ENCODE measurements at places on chromosomes 4 and X.

DNA sequence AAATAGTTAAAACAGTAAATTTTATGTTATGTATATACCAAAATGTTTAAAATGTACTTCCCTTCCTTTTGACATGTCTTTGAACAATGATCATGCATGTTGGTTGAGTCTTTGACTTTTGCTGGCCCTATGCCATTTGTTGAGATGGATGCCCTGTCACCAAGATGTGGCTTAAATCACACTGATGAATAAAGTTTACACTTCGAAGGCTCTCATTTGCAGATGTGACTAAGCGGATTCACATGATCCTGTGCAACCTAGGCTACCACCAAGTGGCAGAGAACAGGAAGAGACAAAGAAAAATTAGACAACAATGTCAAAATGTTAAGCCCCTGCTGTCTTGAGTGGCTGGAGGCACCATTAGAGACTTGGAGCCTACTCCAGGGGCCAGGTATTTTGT lies 139.9 kb downstream of the RAB28 start:
- no peak for DNase-seq

DNA sequence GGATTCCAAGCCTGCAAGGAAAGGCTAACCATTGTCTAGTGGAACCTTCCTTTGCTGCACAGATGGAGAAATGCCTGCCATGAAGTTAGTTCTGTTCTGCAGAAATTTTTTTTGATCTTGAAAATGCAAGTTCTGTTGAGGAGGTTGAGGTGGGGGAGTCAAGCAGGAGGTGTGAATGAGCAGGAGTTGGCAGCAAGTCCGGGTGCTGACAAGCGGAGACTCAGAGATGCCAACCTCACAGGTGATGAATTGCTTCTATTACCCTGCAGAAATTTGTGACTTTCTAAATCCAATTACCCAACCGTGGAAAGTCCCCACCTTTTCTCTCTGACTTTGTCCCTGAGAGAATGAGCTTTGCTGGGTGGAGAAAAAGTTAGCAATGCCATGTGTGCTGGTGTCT lies 350.1 kb downstream of the DHRSX start:
- no peak for DNase-seq

- DNase-seq, result no peak
Measured at GRCh38 chr4:108010167-108010566, 20.5 kb downstream of the HADH start.

DNA sequence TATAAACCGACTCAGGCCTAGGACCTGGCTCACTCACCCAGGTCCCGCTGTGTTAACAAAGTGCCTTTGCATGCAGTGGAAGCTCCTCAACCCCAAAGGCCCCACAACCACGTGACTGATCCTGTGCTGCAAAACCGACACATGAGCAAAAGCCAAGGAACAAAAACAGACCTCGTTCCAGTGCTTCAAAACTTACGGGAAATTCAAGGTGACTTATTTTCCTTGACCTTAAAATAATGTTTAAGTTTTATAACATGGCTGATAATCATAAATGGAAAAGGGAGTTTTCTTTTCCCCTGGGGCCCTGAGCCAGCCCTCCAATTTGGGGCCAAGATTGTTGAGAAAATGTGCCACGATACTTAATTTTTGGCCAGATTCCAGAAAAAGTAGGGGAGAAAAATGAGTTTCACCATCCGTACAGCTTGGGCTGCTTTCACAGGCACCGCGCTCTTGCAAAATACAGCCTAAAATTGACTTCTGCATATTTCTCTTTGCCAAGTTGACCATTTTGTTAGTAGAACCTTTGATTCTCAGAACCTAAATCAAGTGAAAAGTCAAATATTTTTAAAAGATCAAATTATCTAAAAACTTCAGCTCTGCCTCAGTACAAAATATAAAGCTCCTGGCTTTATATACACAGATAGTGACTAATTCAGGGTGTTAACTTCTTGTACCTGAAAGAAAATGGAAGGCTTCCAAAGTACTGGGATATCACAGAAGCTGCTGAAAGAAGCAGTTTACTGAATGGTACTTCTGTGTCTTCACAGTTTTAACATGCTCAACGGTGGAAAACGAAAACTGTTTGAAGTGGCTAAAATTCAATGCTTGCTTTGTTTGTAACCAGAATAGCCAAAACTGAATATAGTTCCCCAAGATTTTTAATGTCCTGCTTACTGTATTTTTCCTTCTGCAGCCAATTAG lies 93.8 kb downstream of the APBB2 start:
- DNase-seq, result no peak

DNA sequence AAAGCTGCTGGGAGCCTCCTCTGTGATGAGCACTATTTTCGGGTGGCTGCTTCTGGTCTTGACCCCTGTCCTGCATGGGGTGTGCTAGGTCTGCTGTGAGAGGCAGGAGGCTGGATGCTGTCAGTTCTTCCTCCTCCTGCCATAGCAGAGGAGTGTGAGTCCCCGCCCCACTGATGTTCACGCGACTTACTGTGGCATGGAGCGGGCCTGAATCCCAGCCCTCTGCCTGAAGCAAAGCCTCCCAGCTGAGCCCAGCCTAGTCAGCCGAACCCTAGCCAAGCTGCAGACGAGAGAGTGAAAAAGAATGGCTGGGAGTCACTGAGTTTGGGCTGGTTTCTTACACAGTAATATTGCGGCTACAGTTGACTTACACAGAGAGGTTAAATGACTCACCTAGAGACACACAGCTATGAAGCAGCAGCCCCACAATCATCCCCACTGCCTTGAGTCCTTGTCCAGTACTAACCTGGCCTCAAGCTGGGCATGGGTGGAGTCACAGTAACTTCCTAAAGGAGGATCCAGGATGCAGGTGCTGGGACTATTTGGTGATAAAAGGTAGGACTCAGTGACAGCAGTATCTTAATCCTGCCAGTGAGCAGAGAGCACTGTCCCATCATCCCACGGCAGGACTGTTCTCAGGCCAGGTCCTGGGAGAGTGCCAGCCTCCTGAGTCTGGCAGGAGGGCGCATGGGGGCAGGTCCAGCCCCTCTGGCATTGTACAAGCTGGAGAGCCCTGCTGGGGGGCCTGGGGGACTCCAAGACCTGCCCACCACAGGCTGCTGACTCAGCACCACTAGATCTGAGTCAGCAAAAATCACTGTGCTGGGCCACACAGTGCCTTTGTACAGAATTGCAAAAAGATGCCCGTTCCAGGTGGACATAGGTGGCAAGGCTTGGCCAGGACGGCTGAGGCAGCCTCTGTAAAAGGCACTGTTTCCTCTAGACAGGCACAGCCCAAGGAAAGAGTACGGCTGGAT lies 60.4 kb upstream of the CRMP1 start:
- no peak for DNase-seq

DNA sequence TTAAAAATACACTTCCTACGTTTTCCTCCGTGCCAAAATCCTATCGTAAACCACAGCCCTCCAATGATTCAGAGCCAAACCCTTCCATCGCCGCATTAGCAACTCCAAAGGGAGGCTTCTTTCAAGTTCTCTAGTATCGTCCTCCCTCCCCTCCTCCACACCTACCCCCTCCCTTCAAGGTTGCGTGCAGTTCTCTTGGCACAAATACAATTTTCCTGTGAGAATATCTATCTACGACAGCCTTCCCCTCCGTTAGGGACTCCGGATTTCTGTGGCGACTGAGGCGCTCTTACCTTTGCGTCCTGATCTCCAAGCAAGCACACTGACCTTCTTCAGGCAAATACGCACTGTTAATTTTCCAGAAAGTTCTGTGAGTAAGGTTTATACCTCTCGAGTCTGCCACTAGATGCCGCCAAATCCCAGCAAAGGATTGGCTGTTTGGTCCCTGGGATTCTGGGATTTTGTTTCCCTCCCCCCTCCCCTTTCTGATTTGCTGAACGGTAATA lies 1.2 kb upstream of the MORF4L2 start:
- DNase-seq, result no peak

DNA sequence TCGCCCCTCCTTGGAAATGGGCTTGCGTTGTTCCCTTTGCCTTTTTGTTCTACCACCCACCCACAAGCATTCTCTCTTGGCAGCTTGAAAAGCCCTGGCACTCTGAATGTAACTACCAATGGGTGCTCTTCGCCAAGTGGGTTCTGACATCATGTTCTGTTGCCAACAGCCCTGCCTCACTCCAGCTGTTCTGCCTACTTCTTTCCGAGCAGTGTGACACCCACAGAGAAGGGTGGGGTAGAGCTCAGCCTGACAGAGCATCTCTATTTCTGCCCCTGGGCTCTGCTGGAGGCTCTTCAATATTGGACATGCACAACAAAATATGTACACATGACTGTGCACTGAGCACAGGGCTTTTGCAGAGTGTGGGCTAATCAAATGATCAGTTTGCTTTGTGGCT lies 15.6 kb upstream of the EXOSC9 start:
- DNase-seq, result no peak

DNA sequence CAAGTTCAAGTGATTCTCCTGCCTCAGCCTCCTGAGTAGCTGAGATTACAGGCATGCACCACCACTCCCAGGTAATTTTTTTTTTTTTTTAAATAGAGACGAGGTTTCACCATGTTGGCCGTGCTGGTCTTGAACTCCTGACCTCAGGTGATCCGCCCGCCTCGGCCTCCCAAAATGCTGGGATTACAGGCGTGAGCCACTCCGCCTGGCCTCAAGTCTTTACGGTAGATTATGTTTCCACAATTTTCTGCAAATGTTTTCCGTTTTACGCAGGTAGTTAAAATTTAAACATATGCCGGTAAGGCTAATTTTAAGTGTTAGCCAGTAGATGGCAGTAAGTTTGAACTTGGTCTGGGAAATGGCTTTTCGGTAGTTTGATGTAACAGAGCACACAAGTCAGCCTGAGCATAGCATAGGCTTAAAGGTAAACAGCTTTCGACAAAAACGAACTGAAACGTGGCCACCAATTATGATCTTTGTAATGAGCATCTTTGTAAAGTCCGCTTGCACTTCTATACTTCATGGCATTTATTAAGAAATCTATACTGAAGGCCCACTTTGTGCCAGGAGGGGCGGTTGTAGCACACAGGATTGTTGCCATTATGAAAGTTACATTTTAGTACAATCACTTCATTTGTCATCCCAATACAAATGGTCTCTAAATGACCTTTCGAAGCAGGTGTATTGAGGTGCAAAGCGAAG lies 31.1 kb downstream of the CCKAR start:
- peak; percentile 33 for DNase-seq

- DNase-seq, result no peak
Measured at GRCh38 chr4:10925996-10926395, 241.4 kb upstream of the CLNK start.

GRCh38 chr4:170697045-170697444 lies 607.3 kb upstream of the AADAT start:
- DNase-seq, result no peak

- DNase-seq, result no peak
Measured at GRCh38 chr4:139455126-139455538, 1.2 kb downstream of the RAB33B start.

DNA sequence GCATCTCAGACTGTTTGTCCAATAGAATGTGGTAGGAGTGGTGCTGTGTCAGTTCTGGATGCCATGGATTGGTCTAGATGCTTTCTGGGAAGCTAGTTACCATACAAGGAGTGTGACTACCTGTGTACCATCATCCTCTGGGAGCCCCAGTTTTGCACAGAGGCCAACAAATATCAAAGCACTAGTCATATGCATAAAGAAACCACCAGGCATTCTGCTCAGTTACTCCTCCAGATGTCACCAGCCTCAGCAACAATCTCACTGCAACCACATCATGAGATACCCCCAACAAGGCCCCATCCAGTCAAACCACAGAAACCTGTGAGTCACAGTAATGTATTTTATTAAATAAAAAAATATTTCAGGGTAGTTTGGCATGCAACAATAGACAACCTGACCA lies 435.8 kb upstream of the CPEB2 start:
- DNase-seq, result no peak

DNA sequence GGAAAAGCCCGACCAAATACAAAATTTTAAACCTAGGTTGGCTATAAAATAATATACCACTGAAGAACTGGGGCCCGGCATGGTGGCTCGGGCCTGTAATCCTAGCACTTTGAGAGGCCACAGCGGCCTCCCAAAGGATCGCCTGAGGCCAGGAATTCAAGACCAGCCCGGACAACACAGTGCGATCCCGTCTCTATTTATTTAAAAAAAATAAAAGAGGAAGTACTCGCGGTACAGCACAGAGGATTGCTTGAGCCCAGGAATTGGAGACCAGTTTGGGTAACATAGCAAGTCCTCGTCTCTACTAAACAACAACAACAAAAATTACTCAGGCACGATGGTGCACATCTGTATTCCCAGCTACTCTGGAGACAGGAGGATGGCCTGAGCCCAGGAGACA lies 44.8 kb upstream of the CDKN2AIP start:
- DNase-seq, result no peak

Data from GM18507 (cell line).